NCI-H146 (cell line): ENCODE measurements at places on chromosomes 7 and 10.

GRCh38 chr7:1564603-1565022, 5.2 kb downstream of the PSMG3 start:
- DNase-seq, result no peak

GRCh38 chr10:19974138-19974537, 157.9 kb downstream of the PLXDC2 start:
- DNase-seq, result no peak

GRCh38 chr10:17427666-17428350, 26.6 kb downstream of the ST8SIA6 start:
- no peak for DNase-seq

DNA sequence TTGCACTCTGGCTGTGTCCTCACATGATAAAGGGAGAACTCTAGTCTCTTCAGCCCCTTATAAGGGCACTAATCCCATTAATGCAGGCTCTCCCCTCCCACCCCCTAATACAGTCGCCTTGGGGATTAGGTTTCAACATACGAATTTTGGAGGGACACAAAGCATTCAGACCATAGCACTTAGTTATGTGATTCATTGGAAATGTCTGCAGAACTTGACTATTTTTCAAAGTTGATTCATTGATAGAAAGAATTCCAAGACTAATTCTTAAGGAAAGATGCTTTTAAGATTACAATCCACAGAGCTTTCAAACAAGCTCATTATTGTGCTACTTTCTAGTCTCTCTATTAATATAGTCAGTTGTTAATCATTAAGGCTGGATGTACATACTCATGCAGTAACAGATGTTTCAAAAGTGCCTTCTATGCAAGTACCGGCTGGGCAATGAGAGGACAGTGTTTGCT, 85.3 kb upstream of the RPA3 start:
- DNase-seq, result no peak

GRCh38 chr10:24502006-24502405, 221.7 kb downstream of the ARHGAP21 start:
- no peak for DNase-seq

DNA sequence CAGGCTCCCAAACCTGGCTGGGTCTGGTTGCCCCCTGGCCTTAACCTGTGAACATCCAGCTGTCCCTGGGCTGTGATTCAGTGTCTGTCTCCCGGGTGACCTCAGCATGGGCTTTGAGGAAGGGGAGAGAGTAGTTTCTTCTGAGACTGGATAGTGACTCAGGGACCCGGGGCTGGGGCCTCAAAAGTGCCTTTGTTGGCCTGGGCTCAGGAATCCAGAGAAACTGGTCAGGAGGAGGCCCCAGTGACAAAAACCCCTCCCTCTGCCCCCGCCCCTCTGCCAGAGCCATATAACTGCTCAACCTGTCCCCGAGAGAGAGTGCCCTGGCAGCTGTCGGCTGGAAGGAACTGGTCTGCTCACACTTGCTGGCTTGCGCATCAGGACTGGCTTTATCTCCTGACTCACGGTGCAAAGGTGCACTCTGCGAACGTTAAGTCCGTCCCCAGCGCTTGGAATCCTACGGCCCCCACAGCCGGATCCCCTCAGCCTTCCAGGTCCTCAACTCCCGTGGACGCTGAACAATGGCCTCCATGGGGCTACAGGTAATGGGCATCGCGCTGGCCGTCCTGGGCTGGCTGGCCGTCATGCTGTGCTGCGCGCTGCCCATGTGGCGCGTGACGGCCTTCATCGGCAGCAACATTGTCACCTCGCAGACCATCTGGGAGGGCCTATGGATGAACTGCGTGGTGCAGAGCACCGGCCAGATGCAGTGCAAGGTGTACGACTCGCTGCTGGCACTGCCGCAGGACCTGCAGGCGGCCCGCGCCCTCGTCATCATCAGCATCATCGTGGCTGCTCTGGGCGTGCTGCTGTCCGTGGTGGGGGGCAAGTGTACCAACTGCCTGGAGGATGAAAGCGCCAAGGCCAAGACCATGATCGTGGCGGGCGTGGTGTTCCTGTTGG, at the start of gene CLDN4:
TSS of gene CLDN4 (plus strand) at position 316 of the 903 bp plus-strand sequence. CDS start at position 522, 206 bp downstream.
- no peak for DNase-seq

DNA sequence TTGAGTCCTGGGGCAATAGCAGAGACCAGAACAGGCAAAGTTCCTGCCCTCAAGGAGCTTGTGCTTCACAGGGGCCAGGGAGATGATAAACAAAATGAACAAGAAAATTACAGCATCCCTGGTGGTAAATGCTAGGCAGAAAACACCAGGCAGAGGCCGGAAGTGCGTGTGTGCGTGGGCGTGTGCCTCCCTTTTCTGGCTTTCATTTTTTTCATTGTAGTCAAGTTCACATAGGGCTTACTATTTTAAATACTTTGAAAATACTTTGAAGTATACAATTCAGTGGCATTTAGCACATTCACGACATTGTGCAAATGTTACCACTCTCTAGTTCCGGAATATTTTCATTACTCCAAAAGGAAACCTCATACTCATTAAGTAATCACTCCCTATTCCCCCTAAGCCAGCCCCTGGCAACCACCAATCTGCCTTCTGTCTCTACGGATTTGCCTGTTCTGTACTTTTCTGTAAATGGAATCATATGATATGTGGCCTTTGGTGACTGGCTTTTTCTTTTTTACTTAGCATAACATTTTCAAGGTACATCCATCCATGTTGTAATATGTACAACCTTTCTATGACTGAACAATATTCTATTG, 88.1 kb upstream of the PDCD4 start:
- DNase-seq, result no peak

DNA sequence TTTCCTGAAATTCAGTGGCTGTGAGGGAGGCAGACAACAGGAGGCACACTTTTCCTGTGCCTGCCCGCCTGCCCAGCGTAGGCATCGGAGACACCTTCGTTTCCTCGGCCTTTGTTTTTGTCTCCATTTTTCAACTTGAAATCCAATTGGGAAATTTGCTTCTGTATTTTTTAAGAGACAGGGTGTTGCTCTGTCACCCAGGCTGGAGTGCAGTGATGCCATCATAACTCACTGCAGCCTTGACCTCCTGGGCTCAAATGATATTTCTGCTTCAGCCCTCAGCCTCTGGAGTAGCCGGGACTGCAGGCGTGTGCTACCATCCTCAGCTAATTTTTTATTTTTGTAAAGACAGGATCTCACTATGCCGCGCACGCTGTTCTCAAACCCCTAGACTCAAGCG, 116.8 kb downstream of the CYTH3 start:
- no peak for DNase-seq

- DNase-seq, result no peak
Observed at GRCh38 chr10:102633848-102634247, 10.4 kb upstream of the TRIM8 start.

GRCh38 chr7:135685306-135686084, 23.2 kb downstream of the STMP1 start:
- DNase-seq, result no peak

DNA sequence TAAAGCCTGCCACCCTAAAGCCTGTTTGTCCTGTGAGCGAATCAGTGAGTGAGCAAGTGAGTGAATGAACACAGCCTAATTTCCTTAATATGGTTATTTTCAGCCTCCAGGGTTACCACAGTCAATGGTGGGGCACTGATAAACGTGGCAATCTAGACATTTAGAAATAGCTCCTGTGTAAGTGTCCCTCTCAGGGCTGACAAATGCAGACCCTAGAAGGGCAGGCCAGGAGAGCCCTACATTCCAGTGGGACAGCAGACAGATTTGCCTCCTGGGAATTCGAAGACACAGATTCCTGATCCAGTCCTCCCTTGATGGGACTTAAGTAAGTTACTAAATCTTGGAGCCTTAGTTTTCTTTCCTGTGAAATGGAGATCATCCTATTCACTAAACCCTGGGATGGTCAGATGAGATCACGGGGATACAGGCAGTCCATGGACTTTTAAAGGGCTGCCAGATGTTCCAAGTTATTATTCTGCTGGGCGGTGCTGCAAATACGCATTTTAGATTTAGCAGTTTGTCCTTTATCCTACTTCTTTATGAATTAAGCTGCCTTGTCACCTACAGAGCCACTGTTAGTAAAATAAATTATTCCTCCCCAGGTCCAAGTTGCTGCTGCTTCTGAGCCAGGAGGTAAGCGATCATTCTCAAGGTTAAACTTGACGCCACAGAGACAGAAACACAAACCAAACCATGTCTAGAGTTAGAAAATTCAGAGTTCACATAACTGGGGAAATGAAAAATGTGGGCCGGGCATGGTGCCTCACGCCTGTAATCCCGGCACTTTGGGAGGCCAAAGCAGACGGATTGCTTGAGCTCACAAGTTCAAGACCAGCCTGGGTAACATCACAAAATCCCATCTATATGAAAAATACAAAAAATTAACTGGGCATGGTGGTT, 54.8 kb upstream of the TM9SF3 start:
- DNase-seq, result no peak

- DNase-seq, result peak; percentile 21
Observed at GRCh38 chr10:51389415-51390321, 309.7 kb downstream of the CSTF2T start.

- no peak for DNase-seq
Observed at GRCh38 chr7:43753271-43753810, 5.1 kb upstream of the BLVRA start.

DNA sequence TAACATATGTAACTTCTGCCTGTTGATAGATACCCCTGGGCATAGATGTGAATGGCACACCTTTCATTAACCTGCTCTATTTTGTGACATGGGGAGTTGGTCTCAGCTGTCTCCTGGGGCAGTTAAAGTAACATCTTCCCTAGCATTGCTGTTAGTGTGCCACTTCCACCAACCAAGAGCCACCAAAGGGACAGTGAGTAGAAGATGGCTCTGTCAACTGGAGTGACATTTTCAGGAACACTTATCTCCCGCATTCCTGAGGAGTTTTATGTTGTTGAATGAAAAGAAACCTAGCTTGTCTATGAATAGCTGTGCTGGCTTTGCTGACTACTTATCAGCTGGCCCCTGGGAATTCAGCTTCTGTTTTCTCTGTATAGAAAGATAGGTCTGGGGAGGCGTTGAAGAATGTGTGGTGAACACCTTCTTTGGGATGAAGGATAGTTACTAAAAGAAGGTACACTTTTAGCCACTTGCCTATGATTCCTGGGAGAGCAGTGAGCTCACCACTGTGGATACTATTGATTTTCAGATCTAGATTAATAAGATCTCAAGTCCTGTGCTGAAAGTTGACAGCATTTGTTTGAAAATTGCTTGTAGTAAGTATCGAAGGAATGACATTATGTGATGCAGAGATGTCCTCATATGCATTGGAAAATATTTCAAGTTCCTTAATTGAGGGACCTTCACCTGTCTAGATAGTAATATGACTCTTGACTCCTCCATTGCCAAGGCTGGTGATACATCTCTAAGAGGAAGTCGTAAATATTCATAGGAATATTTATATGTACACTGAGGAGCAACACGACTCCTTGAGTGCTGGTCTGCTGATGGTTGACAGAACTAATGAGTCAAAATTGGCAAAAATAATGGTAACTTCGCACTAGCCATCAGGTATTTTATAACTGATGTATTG, 7.6 kb downstream of the STARD3NL start:
- DNase-seq, result no peak

- no peak for DNase-seq
Observed at GRCh38 chr7:492714-493065, 27.0 kb downstream of the PDGFA start.

DNA sequence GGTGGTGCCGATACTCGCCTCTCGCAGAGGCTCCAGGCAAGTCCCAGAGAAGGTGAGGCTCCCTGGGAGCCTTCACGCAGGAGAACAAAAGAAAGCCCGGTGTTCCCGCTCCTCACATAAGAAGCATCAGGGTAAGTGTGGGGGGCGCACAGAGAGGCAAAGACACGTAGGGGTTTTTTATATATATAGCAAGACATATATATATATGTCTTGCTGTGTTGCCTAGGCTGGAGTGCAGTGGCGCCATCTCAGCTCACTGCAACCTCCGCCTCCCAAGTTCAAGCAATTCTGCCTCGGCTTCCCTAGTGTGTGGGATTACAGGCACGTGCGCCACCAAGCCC, 61.3 kb downstream of the PDIA4 start:
- DNase-seq, result no peak

DNA sequence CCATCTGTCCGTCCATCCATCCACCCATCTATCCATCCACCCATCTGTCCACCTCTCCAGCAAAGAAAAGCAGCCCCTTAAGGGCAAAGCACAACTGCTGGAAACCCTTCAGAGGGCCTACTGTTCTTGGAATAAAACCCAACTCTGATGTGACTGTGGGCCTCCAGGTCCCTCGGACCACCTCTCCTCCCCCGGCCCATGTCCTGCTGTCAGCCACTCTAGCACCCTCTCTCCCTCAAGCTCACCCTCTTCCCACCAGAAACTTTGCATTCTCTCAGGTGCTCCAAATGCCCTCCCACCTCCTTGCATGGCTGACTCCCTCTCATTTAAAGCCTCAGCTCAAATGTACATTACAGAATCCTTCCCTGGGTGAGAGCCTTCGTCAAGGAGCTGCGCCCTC, 110.3 kb downstream of the ARHGAP22 start:
- no peak for DNase-seq

- DNase-seq, result no peak
Observed at GRCh38 chr7:3899559-3899991, 598.5 kb downstream of the SDK1 start.

GRCh38 chr7:6121141-6121540, 90.0 kb downstream of the ANKRD61 start:
- DNase-seq, result no peak

DNA sequence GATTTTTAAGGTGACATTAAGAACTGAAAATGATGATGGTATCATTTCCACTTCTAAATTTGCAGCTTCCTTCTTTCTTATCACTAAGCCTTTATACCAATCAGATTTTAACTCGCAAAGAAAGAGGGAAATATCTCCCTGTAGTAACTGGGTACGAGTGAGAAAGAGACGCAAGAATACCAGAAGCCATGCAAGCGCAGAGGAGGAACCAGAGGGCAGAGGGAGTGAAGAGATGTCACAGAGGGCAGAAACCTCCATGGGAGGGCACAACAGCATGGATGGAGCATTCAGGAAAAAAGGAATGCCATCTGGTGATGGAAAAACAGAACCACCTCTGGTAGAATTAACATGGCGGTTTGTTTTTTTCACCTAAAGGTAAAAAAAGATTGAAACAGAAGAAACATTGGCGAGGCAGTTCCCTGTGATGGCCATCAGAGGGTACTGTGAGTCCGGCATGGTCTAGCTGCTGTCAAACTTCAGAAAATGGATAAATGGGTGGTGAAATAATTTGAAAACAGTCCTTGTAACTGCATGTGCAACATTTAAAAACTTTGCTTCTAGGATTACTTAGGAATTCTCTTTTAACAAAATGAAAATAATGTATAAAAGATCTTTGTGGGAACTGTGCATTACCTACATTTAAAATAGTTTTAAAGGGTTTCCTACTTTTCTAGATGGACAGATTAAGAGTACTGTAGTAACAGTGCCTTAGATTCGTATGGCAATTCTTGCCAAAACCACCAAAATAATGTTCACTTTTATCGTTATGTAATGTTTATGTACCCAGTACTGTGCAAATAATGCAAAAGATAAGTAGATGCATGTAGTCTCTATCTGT, 91.8 kb downstream of the ARHGAP12 start:
- peak; percentile 4 for DNase-seq
